ENCODE measurements at places on chromosomes 7 and 10. TPM values are rescaled to one million over a fixed set of nuclear protein-coding genes. Genes with fewer than 3 reads are reported as not detected.
A peak's percentile ranks its signal among the peaks of the same experiment; 100 is the strongest.

Gene PTN
- 111 TPM for polyA plus RNA-seq

DNA sequence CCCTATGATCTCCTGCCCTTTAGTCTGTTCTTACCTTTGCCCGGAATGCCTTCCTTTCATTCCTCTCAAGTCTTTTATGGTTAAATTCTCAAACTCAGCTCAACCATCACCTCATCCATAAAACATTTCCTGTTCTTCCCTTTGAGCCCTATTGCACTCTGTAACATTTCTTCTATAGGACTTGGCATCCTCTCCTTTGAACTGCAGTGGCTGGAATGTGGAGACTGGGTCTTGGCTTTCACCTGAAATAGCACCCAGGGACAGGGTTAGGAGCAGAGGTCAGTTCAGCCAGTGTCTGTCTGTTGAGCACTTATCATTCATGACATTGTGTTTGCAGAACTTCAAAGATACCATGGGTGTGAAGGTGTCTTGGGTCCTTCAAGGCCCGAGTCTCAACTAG is 7.2 kb downstream of the NFE2L3 start:
- DNase-seq = no peak

DNA sequence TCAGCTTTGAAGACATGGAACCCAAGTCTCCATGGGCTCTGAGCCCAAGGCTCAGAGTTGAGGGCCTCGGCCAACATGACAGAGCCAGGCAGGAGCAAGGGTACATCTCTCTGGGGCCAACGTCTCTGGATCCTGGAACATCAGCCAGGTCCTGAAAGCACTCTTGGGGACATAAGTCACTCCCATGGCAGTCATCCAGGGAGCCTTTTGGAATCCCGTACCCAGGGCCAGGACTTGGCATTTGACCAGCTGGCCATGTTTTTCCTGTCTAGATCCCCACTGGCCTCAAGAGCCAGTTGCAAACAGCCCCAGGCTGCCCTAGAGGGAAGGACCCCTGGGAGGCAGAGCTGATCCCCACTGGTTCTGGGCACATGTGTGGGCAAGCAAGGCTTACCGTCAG is 4.3 kb upstream of the CXCL12 start:
- no peak for DNase-seq

GRCh38 chr7:6271060-6271658 is 1.3 kb downstream of the CYTH3 start:
- DNase-seq = no peak

- no peak for DNase-seq
Measured at GRCh38 chr10:96222441-96222840, 48.9 kb downstream of the BLNK start.

Gene RBP3
- 0.07 TPM for polyA plus RNA-seq

GRCh38 chr10:1199345-1199673 is 143.1 kb downstream of the WDR37 start:
- DNase-seq = no peak

Gene ADD3
- polyA plus RNA-seq = 277 TPM

Gene PODXL
- polyA plus RNA-seq = 799 TPM

- no peak for DNase-seq
Measured at GRCh38 chr10:15182540-15183207, 14.2 kb upstream of the NMT2 start.

DNA sequence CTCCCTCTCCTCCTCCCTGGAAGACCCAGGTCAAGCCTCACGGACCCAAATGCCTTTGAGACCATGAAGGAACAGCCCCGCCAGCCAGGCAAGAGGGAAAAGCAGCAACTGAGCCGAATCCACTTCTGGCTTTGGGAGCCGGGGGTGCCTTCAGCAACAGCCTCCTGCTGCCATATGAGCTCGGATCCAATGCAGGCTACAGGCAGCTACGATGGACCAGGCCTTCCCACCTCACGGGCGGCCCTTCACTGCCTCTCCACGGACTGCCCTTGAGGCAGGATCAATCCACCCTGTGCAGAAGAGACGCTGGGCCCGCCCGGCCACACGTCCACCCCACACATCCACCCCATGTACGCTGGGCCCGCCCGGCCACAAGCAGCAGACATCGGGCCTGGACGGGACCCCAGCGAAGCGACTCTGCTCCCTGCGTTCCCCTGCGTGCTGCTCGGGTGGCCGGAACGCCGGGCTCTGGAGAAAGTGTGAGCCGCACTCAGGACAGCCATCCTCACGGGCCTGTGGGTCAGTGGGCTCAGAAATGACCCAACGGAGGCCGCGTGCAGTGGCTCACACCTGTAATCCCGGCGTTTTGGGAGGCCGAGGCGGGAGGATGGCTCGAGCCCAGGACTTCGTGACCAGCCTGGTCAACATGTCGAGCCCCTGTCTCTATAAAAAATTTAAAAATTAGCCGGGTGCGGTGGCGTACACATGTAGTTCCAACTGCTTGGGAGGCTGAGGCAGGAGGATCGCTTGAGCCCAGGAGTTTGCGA is 82.0 kb downstream of the FOXL3 start:
- DNase-seq = no peak

GRCh38 chr7:85324145-85324799 is 137.4 kb upstream of the SEMA3D start:
- no peak for DNase-seq

GRCh38 chr10:12513775-12514673 is 164.7 kb downstream of the CAMK1D start:
- no peak for DNase-seq

DNA sequence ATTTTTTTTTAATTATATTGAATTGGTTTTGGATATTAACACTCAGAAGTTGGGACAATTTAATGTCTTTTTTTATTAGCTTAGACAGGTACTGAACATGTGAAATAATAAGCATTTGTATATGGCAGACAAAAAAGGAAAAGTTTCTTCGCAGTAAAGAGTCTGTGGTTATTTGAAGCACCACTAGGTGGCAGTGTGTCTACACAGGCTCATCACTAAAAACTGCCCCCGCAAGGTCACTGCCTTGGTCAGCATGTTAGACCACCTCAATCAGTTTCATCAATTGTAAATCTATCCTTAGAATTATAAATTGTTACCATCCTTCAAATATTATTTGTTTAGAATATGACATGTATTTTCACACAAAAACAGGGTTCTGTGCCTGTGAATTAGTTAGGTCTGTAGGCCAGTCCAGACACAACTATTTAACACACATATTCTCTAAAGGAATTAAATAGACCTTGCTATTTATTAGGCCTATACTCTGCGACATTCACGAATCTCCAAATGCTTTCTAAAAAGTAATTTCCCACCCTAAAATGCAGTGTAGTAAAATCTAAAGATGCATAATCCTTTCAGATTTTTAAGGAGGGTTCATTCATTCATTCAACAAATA is 17.0 kb downstream of the PNLIPRP3 start:
- DNase-seq = peak; percentile 7

DNA sequence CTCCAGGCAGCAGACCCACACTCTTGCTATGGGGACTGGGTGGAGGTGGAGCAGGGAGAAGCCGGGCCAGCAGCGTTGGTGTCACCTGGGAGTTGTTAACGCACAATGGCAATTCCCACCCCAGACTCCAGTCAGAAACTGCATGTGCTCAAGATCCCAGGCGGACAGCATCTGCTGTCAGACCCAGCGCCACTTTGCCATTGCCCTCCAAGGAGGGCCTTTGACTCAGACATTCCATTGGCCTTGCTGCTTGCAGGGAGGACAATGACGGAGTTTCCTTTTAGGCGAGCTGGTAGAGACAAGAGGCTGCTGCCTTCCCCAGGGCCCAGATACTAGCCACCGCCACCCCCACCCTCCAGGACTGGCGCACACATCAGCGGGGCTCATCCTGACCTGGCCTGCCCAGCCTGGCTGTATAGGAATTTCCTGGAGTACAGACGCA is 34.5 kb downstream of the ZNF775 start:
- no peak for DNase-seq

DNA sequence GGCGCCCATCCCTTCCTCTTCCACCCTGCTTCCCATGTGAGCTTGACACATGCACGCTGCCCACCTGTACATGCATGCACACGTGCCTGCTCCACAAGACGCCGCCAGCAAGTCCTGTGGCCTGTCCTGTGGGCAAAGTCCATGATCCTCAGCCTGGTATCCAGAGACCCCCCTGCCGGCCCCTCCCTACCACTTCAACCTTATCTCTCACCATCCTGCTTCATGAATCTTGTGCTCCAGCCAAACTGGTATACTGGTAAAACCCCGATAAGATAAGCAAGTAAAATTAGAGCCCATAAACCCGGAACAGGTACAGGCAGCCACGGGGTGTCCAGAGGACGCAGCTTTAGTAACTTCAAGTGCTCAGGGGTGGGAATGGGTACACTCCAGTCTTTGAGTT is 11.8 kb upstream of the TBXAS1 start:
- DNase-seq = no peak

DNA sequence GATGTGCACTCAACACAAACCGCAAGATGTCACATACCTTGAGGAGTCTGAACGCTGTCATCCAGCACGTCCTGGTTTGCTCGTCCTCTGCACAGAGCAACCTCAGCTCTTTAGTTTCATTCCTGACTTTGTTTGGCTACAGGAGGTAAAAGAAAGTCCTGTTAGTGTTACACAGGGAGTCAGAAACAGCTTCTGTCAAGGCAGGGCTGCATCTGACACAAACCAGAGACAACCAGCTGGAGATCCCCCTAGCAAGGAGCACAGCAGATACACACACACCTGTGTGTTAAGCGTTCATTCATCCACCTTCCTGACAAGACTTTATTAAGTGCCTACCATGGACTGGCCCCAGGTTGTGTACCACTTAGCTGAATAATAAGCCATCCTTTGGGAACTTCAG is 47.5 kb upstream of the DDC start:
- DNase-seq = no peak

DNA sequence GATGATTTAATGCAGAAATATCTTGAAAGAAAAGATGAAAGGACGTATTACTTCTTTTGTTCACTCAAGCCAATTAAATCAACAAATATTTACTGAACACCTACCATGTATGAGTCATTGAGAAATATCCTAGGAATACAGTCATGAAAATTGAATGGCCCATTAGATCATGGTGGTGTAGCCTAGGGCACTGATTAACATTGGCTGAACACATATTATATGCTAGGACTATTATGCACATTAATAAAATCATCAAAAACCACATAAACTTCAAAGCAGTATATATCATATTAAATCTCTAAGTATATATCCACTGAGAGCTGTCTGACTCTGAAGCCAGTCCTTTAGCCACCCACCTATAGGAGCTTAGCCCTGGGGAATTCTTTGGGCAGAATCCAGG is 41.8 kb downstream of the FAM204A start:
- DNase-seq = no peak

DNA sequence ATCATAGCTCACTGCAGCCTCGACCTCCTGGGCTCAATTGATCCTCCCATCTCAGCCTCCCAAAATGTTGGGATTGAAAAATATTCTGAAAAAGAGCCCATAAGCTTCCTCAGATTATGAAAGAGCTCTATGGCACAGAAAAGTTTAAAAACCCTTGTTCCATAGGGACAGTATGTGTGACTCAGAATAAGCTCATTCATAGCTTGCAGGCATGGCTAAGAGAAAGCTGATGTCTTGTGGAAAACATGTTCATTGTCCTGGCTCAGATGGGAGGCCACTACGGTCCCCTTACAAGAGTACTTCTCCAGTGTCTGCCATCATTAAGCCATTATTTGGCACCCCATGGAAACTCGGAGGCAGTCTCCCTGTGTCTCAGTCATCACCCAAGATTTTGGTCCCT is 64.0 kb downstream of the CCDC3 start:
- no peak for DNase-seq

DNA sequence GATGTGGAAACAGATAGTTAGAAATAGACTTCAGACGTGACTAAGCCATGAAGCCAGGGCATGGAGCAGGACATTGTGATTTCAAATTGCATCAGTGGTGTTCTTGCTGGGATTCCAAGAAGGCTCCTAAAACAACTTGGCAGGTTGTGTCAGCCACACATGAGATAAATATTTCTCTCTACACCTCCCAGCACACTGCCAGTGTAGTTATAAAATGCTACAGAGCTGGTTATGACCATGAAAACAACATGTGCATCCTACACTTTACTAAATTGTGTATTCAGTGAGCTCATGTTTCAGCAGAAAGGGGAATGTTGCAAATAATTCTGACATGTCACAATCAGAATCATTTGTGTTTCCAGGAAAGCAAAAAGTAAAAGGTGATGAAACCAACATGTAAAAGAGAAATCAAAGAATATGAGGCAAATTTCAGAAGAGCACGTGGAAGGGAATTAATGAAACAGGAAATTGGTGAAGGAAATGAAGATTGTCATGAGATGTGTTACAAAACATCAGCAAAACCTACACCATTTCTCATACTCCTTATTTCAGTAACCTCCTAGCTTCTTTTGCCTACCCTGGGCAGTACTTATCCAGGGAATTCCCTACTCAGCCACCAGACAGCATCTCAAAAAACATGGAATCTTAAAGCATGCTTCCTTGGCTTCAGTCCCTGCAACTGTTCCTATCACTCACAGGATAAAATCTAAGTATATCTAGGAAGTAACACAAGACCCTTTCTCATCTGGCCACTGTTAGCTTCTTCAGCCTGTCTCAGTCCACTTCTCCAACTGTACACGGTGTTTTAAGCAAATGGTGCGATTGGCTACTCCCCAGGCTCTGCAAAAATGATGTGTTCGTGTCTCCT is 5.8 kb upstream of the CYP3A7 start:
- no peak for DNase-seq

DNA sequence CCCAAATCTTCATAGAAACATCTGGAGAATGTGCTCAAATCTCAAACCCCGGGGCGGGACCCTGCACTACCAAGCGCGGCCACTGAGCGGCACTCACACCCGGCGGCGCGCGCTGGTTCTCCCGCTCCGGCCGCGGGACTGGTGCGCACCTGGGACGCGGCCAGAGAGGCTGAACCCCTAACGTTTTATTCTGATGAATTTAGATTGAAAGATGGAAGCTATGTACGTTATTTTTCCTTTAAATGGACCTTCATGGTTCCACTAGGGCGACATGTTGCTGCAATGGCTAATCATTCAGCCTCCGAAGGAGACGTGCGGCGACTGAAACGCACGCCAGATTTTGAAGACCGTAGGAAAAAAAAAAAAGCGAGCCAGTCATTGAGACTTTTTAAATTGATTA is 107.0 kb upstream of the INSIG1 start:
- DNase-seq = no peak

Gene PROSER2
- 4.9 TPM for polyA plus RNA-seq

Gene MTERF1
- 23.1 TPM for polyA plus RNA-seq

DNA sequence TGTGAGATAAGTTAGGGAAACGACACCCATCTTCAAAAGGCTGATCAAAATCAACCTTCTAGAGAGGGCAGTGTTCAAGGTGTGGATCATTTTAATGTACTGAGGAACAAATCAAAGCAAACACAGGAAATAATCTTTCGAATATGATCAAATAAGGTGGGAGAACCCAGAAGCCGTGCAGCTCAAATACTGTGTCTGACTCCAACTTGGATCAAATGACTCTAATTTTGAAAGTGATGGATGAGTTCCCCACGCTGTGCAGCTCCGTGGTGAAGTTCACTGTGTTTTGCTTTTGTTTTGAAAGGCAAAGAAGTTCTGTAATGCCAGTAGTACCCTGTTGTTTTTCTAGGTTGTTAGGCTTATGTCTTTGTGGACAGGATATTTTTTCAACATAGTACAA is 250.9 kb downstream of the SFMBT2 start:
- no peak for DNase-seq

Gene TAF3
- 10.0 TPM for polyA plus RNA-seq

- DNase-seq = no peak
Measured at GRCh38 chr10:28938745-28939144, 261.4 kb downstream of the BAMBI start.

Gene PRR15
- 4.7 TPM for polyA plus RNA-seq

Gene CFAP58
- polyA plus RNA-seq = 0.27 TPM
